Skin of body (tissue), 3 donors: ENCODE measurements at places on chromosomes 2 and 18.

GRCh38 chr2:44777537-44777936 lies 164.0 kb upstream of the SIX3 start:
- DNase-seq, result no peak

DNA sequence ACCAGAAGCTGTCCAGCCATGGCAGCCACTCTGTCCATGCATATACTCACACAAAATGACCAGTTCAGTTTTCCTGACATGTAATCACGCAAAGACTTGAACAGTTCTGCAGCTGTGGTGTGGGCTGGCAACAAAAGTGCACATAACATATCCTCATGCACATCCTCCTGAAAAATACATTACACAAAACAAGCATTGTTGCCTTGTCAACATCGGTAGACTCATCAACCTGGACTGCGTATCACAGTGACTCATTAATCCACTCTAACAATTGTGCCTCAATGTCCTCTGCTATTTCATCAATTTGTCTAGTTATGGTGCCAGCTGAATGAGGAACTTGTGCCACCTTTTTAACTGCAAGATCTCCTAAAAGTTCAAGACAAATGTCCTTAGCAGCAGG lies 19.5 kb downstream of the RBKS start:
- no peak for DNase-seq

- DNase-seq, result peak; percentile 26
Measured at GRCh38 chr18:45690975-45691815, 32.8 kb upstream of the SLC14A1 start.

- DNase-seq, result no peak
Measured at GRCh38 chr18:189254-189653, 30.9 kb downstream of the USP14 start.

DNA sequence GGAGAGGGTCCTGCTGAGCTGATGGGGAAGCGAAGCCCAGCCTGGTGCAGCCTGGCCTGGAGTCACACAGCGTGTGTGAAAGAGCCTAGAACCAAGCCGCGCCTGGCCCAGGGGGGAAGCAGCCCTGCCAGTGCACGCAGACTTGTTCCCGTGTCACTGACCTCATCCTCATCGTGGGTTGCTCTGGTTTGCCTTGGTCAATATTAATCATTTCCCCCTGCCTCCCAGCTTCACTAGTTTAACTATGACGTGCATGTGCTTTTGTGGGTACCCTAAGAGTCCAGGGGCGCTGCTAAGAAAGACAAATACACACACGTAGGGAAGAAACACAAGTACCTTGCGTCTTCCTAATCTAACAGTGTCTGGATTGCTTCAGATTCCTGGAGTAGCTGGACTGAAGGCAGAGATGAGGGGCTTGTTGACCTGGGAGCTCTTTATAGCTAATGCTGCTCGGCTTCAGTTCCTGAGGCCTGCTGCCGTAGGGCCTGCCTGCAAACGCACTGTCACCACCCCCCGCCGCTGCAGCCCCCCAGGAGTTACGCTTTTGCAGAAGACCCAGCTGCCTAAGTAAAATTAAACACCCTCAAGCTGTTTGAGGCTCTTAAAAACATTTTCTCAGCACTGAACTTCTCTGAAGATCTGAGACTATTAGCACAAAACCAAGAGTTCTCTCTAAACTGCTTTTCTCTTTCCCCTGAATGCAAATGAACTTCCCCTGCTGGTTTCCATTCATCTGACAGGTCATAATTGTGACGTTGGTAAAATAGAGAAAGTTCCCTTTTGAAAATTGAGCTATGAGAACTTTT lies 159.2 kb downstream of the FAM210A start:
- no peak for DNase-seq

DNA sequence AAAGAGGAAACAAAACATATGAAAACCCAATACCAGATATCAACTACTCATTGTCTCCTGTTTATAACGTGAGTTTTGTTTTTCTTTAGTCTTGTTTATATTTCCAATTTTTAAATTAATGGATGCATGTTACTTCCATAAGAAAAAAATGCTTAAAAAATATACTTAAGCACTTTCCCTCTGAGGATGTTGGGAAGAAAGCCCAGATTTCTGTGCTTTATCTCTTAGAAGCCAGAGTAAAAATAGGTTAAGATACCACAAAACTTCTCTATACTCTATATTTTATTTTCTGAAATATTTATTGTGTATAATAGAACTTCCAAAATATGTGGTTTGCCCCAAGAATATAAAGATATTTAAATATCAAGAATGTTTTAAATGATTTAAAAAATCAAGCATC lies 633.9 kb downstream of the STK39 start:
- DNase-seq, result no peak

GRCh38 chr2:3422161-3422779 lies 42.8 kb downstream of the TRAPPC12 start:
- DNase-seq, result no peak

GRCh38 chr2:112095681-112096080 lies 40.6 kb downstream of the TMEM87B start:
- no peak for DNase-seq

- DNase-seq, result no peak
Measured at GRCh38 chr2:156110890-156111289, 221.6 kb downstream of the NR4A2 start.

DNA sequence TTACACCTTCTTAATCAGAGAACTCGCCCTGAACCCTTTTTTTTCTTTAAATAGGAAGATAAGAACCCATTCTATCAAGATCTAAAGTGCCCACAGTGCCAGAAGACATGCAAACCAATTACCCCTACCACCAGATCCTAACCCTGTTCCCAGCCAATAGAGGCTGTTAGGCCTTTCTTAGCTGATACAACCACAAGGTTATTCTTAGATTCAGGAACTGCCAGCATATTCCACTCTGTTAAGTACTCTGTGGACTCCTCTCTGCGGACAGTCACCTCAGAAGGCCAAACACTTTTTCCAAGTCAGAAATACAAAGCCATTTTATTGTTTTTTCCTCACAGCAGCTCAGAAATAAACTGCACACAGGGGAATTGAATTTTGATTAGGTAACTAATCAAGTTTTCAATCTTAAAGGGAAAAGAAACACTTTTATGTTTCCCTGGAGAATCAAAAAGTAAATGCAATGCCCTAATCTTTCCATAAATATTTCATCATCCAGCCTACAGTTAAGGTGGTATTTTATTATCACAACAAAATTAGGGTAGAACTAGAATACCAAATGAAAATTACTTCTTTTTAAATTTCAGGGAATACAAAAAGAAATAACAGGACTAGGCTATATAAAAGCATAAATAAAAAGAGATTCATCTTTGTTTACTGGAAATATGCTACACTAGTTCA lies 111.4 kb downstream of the NBAS start:
- DNase-seq, result no peak

- DNase-seq, result no peak
Measured at GRCh38 chr2:117691595-117691994, 122.9 kb upstream of the DDX18 start.

DNA sequence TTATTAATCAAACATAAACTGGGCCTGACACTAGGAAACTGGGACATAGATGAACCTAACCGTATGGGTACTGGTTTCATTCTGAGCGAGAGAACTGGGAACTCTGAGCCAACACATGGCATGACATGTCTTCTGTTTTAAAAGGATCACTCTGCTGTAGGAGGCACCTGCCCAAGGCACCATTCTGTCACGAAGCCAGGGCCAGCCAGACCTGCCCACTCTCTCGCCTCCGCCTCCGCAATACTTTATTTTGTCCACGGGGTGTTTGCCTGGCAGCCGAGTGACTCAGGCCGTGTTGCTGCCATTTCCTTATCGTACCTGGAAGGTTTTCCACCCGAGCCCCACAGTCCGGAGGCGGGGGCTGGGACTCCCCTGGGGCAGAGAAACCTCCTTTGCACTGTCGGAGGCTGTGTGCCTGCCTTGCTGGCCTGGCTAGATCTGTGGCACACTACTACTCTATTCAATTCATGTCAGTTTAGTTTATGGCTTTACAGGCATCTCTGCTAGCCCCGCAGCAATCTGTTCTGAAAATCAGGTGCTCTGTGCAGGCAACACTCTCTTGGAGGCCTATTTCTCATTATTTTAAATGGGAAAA lies 120.4 kb upstream of the ACKR3 start:
- no peak for DNase-seq
